Tongue (tissue), 3 donors: ENCODE measurements at places on chromosomes 16 and 17.
A peak's percentile ranks its signal among the peaks of the same experiment; 100 is the strongest.

DNA sequence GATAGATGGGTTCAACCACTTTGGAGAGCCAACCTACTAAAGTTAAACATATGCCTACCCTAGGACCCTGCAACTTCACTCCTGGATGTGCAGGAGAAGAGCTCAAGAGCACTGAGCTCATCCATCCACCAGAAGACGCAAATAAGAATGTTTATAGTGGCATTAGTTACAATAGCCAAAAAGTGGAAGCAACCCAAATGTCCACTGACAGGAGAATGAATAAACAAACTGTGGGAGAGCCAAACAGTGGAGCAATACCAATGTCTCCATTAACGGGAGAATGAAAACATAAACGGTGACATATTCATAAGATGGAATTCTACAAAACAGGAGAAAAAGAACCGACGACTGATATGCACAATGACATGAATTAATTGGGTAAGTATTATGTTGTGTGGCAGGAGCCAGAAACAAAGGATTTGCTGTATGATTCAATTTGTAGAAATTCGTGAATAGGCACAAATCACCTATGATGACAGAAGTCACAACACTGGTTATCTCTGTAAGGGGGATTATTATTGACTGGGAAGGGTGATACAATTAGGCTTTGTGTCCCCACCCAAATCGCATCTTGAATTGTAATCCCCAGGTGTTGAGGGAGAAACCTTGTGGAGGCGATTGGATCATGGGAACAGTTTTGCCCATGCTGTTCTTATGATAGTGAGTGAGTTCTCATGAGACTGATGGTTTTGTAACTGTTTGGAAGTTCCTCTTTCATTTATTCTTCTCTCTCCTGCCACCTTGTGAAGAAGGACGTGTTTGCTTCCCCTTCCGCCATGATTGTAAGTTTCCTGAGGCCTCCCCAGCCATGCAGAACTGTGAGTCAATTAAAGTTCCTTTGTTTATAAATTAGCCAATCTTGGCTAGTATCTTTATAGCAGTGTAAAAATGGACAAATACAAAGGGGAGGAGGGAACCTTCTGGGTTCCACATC lies 57.9 kb upstream of the PLCG2 start:
- DNase-seq: no peak

DNA sequence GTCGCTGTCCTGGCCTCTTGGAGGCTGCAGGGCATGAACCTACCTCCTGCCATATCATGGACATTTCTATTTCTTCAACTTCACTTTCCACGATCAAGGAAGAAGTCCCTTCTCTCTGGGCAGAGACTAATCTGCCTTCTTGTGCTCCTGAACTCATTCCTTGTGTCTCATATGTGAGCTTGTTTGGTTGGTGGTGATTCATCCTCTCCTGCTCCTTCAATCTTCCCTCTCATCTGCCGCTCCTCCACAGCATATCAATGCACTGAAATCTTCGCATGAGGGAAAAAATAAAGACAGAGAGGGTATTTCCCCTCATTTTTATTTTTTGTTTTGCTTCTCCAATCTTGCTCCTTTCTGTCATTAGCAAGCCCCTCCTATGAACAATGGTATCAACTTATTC lies 571.7 kb upstream of the GOT2 start:
- DNase-seq: no peak

GRCh38 chr17:47894498-47895346 lies 1.3 kb upstream of the SP2 start:
- DNase-seq: peak; percentile 54

GRCh38 chr17:34172390-34172918 lies 82.6 kb upstream of the CCL2 start:
- no peak for DNase-seq

DNA sequence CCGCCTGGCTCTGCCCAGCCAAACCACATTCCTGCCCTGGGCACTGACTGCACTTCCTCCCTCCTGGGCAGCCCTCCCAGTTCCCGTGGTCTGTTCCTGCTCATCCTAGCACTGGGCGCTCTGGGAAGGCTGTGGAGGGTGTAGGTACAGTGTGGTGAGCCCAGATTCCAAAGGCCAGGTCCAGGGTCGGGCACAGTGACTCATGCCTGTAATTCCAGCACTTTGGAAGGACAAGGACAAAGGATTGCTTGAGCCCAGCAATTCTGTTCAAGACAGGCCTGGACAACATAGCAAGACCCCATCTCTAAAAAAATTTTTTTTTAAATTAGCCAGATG lies 30.6 kb downstream of the C16orf74 start:
- DNase-seq: no peak

- no peak for DNase-seq
Measured at GRCh38 chr16:2768403-2769089, 8.5 kb downstream of the ELOB start.

DNA sequence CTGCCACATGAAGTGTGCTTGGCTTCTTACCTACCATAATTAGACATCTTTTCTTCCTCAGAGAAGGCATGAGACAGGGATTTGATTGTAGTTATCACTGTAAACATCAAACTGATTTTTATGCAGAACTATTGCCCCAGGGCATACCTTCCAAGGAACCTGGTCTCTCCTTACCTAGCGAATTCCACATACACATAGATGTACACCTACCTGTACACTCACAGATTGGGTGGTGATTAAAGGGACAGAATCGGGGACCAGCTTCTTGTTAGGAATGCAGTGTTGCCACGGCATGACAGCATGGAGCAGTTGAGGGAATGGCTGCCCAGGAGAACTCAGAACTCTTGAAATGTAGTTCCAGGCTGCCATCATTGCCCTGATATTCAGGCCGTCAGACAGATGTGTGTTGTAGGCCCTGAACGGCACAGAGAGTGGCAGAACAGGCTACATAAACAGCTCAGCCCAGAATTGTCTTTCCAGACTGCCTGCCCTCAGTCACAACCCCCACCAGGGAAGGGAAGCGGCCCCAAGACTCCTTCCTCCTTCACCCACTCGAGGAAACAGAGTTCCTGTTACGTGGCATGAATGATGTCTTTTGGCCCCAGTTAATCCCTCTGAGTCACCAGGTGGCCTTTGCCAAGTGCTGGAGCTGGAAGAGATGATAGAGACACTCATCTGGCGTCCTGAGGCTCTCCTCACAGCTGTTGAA lies 17.8 kb upstream of the NAGLU start:
- DNase-seq: peak; percentile 87

- DNase-seq: no peak
Measured at GRCh38 chr17:1498233-1498632, 5.7 kb upstream of the MYO1C start.

- no peak for DNase-seq
Measured at GRCh38 chr16:888901-889570, 81.7 kb downstream of the LMF1 start.

DNA sequence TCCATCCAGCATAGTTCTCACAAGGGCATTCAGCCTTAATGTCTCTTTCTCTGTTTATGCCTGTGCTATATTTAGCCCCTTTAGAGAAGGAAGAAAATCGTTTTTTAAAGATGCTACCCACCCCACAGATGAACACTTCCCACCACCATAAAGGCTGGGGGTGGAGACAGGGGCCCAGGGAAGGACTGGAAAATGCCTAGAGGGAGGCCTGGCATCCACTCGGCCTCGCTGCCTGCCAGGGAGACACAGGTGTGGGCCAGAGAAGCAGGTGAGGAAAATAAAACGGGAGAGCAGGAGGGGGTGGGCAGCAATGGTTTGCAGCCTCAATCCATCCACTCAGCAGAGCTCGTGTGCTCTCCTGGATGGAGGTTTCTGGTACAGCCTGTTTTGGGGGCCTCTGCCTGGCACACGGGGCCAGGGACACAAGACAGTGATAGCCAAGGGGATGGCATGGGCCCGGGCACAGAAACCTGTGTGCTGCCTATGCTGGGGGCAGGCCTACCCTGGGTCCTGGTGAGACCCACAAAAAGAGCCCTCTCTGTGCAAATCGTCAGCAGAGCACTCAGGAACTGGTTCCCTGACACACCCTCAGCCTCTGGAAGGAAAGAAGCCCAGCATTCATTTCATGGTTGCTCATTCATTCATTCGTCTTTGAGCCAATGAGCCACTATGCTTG lies 121.4 kb downstream of the C16orf78 start:
- DNase-seq: no peak

DNA sequence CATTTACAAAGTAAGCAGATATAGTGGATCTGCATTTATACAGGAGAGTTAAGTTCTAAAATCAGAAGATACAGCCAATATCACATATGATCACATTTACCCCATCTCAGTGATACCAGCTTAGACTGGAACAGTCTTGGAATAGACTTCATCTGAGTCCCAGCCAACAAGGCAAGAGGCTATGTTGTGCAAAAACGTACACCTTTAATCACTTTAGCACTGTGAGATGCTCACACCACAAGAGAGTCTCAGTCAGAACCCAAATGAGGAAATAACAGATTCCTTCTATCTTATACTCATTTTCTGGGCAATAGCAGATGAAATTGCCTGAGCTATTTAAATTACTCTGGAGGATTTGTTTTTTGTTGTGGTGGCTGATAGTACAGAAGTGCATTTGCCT lies 145.6 kb downstream of the ANKFN1 start:
- DNase-seq: no peak

DNA sequence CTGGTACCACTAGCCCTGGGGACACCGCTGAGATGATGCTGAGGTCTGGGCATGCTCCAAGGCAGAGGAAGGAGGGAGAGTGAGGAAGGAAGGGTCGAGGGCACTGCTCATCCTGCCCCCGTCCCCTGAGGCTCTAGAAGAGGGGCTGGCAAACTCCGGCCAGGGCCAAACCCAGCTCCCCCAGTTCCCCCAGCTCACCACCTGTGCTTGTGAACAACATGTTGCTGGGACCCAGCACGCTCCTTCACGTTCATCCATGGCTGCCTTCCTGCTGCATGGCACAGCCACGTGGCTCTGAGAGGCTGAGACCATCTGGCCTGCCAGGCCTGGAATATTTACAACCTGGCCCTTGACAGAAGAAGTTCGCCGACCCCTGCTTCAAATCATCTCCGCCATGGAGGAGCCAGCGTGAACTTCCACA lies 81.2 kb downstream of the RBFOX3 start:
- no peak for DNase-seq

- no peak for DNase-seq
Measured at GRCh38 chr17:9839433-9839832, 13.7 kb downstream of the GLP2R start.

DNA sequence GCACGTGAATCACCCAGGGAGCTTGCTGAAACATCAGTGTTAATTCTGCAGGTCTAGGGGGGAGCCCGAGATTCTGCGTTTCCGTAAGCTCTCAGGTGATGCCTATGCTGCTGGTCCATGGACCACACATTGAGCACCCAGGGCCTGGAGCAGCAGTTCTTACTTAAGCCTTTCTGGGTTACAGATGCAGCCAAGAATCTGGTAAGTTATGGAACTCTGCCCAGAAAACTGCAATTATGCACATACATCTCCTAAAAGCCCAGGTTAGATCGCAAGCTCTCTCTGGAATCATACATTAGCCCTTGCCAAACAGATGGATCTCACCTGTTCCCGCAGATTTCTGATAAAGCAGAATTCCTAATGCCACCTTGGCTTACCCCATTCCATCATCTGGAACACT lies 265.9 kb upstream of the SALL1 start:
- DNase-seq: peak; percentile 41

- no peak for DNase-seq
Measured at GRCh38 chr17:5703736-5704135, 119.4 kb upstream of the NLRP1 start.

DNA sequence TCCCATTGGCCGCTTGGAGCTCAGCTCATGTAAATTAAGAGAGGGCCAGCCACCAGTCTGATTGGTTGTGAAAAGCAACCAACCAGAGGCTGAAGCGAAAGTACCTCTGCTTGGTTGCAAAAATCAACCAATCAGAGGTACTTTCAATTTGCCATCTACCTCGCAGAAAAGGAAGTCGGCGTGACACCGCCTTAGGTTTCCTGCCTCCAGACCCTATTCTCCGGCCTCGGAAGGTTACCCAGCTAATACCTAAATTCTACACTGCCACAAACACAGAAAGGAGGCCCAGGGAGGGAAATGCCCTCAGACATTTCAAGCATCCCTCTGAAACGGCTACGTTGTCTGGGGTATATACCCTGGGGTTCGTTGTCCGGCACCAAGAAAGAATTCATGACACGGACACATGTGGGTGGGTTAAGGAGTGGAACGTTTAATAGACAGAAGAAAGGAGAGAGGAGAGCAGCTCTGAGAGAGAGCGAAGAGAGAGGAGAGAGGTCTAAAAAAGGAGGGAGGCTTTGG lies 481.3 kb downstream of the TMEM114 start:
- no peak for DNase-seq

DNA sequence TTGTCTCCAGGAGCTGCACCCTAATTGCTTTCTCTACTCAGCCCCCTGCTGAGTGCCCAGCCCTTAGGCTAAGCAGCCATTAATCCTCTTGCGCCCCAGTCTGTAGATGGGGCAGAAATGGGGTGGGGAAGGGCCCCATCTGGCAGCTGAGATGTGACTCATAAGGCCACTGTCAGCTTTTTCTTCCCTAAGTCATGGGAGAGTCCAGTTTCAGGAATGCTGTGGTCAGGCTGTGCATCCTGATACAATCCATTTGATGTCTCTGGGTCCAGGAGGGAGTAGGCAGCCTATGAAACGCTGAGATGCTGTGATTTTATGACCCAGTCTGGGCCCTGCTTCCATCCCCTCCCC lies 12.3 kb downstream of the PLXDC1 start:
- no peak for DNase-seq

- DNase-seq: no peak
Measured at GRCh38 chr17:5127910-5128309, 12.1 kb downstream of the USP6 start.

- no peak for DNase-seq
Measured at GRCh38 chr17:21209511-21210175, 4.3 kb downstream of the TMEM11 start.

- DNase-seq: peak; percentile 79
Measured at GRCh38 chr16:58025351-58026138, at the start of gene MMP15. TSS of gene MMP15 (plus strand) at chr16:58025754. CDS start at chr16:58026351, 597 bp downstream.

GRCh38 chr16:56950881-56951771 lies 10.6 kb upstream of the CETP start:
- DNase-seq: peak; percentile 62

DNA sequence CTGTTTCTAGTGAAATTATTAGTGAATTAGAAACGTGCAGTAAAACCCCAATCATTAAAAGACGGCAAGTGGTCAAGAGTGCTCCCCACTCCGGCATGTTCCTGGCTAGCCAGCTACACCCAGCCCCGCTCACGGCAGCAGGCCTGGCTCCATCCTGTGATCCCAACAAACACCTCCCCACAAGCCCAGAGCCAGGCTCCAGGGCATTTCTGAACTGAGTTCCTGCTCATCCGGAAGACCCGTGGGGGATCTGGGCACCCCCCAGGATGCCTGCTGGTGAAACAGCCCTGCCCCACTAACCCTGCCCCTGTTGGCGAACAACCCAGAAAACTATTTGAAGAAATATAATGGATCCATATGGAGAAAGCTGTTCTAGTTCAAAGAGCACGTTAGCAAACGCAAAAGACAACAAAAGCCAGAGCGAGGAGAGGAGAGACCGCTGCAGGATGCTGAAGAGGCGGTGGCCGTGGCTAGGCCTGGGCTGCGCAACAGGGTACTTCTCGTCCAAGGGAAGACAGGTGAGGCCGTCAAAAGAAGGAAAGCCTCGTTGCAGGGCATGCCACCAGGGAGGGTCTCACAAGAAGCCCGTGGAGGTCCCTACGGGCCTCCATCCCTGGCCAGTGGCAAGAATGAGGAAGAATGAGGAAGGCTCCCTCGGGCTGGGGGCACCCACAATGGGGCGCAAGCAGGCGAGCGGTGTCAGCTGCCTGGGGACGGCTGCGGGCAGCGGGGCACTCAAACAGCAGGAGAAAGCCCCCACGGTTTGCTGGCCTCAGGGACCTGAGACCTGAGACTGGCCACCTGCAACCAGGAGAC lies 19.2 kb downstream of the SLC16A3 start:
- DNase-seq: no peak

- DNase-seq: no peak
Measured at GRCh38 chr17:39597372-39598046, 10.2 kb downstream of the NEUROD2 start.
